Transverse colon (tissue), 4 donors: ENCODE measurements at places on chromosomes 5 and 9. TPM values are rescaled to one million over a fixed set of nuclear protein-coding genes. Genes with fewer than 3 reads are reported as not detected.

IZUMO3 gene
- not detected for total RNA-seq

IARS1 gene
- 70.7 TPM for total RNA-seq

ANKDD1B gene
- 20.6 TPM for total RNA-seq

GRCh38 chr5:73822989-73823339 is 197.0 kb downstream of the ARHGEF28 start:
- DNase-seq = no peak
- H3K4me3 ChIP-seq = no peak overlapping the region
- H3K27me3 ChIP-seq = no peaks in the 10 kb centered on the region
- H3K4me1 ChIP-seq = no peaks in the 10 kb centered on the region
- peak overlapping the region; percentile 8 for H3K27ac ChIP-seq

- no peaks in the 10 kb centered on the region for H3K27me3 ChIP-seq
- no peak for DNase-seq
- no peaks in the 10 kb centered on the region for H3K36me3 ChIP-seq
- H3K4me3 ChIP-seq = no peak overlapping the region
- no peak overlapping the region for H3K27ac ChIP-seq
Measured at GRCh38 chr5:6029811-6030271, 348.5 kb downstream of the MED10 start.

- no peak overlapping the region for H3K4me3 ChIP-seq
- no peaks in the 10 kb centered on the region for H3K27me3 ChIP-seq
- H3K27ac ChIP-seq = no peak overlapping the region
- no peak for DNase-seq
Measured at GRCh38 chr5:172245703-172246125, 37.9 kb downstream of the UBTD2 start.

GRCh38 chr9:86185872-86186271 is 73.6 kb downstream of the C9orf153 start:
- no peak overlapping the region for H3K4me3 ChIP-seq
- H3K36me3 ChIP-seq = no peaks in the 10 kb centered on the region
- no peak overlapping the region for H3K27ac ChIP-seq
- no peaks in the 10 kb centered on the region for H3K4me1 ChIP-seq
- no peaks in the 10 kb centered on the region for H3K27me3 ChIP-seq
- no peak for DNase-seq

- no peaks in the 10 kb centered on the region for H3K4me1 ChIP-seq
- no peak overlapping the region for H3K27ac ChIP-seq
- H3K36me3 ChIP-seq = no peaks in the 10 kb centered on the region
- no peaks in the 10 kb centered on the region for H3K27me3 ChIP-seq
- no peak overlapping the region for H3K4me3 ChIP-seq
Measured at GRCh38 chr5:31807789-31808540, 169.0 kb downstream of the PDZD2 start.

DNA sequence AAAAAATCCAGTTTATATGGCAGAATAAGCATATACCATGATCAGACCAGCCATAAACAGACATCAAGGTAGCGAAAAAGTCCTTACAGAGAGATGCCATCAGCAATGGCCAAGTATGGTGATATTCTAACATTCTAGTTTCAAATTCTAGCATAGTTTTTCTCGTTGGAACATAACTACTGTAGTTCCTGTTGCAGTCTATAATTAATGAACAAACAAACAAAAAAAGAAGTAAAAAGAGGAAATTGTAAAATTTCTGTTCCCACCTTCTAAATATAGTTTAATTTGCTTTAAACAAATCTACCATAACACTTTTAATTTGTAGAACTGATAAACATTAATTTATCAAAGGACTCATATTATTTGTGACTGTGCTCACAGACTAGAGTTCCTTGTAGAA is 9.9 kb upstream of the CD180 start:
- peak overlapping the region; percentile 39 for H3K27ac ChIP-seq
- H3K36me3 ChIP-seq = no peaks in the 10 kb centered on the region
- no peak overlapping the region for H3K4me3 ChIP-seq
- no peaks in the 10 kb centered on the region for H3K27me3 ChIP-seq
- no peaks in the 10 kb centered on the region for H3K4me1 ChIP-seq
- no peak for DNase-seq

DNA sequence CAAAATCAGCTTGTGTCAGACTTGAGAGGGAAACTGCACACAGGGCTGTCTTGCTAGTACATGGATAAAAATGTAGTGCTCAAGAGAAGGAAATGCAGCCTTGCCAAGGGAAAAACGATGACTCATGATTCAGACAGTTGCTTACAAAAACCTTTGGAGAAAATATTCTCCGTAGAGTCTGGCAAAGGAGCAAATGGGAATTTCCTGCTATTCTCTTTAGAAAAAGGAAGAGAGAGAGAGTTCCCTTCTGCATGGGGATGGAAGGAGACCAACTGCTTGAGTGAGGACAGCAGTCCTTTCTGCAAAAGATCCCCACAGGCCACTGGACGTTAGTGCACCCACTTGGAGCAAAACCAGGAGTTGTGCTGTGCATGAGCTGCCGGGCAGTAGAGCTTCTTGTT is 7.6 kb downstream of the IFNB1 start:
- DNase-seq = peak; percentile 13
- H3K4me3 ChIP-seq = no peak overlapping the region
- no peaks in the 10 kb centered on the region for H3K27me3 ChIP-seq
- peak overlapping the region; percentile 44 for H3K27ac ChIP-seq

DNA sequence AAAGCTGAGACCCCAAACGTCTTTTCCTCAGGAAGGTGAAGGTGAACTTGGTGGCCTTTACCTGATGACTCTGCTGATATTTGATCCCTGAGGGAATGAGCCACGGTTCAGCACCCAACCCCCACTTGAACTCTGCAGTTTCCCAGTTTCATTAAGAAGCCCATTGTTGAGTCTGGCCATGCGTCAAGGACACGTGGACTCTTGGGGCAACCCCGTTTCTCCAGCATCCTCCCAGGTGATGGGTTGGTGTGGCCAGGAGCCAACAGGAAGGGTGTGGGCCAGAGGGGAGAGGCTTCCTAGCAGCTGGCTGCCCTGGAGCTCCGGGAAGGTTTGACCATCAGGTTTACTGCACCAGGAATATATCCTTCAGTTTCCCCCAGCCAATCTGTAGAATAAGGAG is 59.5 kb upstream of the GNE start:
- H3K4me3 ChIP-seq = no peak overlapping the region
- DNase-seq = peak; percentile 91
- peaks cover 43% of the 10 kb centered on the region for H3K4me1 ChIP-seq

- no peaks in the 10 kb centered on the region for H3K27me3 ChIP-seq
- no peak for DNase-seq
- H3K4me1 ChIP-seq = peaks cover 3% of the 10 kb centered on the region
- no peak overlapping the region for H3K4me3 ChIP-seq
Measured at GRCh38 chr5:39178861-39179260, 40.5 kb downstream of the FYB1 start.

DNA sequence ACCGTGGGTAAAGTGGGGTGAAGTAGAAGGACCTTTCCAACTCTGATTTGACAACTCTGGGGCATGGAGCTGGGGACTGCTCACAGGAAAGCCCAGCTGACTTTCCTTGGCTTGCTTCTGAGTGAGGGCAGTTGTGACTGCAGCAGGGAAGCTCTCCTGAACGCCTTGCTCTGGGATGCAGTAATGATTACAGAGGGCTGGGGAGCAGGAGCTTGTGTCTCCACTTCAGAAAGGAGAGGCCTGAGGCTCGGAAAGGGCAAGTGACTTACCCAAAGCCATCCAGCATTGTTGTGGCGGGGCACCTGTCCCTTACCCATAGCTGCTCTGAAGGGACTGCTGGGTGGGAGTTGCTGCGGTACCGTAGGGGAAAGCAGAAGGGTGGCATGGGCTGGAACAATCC is 41.2 kb downstream of the GSN start:
- no peak overlapping the region for H3K4me3 ChIP-seq
- DNase-seq = no peak
